NCI-H82 (cell line): ENCODE measurements at places on chromosomes 1 and 21.

GRCh38 chr1:39760074-39761008, 10.8 kb downstream of the OXCT2 start:
- no peak for DNase-seq

DNA sequence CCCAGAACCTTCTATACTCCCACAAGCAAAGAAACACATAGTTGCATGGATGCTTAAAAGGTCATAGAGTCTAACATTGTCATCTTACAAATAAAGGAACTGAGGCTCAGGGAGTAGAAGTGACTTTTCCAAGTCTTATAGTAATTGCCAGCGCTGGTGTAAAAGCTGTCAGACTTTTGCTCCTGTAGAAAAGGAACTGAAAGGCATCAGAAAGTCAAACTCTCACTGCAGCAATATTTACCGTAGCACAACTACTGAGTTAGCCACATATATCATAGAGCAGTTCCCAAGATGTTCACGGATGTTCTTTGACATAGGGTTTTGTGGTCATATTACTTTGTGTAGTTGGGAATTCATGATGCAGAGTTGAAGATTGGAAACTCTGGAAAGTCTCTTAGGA, 16.6 kb upstream of the USP24 start:
- no peak for DNase-seq

DNA sequence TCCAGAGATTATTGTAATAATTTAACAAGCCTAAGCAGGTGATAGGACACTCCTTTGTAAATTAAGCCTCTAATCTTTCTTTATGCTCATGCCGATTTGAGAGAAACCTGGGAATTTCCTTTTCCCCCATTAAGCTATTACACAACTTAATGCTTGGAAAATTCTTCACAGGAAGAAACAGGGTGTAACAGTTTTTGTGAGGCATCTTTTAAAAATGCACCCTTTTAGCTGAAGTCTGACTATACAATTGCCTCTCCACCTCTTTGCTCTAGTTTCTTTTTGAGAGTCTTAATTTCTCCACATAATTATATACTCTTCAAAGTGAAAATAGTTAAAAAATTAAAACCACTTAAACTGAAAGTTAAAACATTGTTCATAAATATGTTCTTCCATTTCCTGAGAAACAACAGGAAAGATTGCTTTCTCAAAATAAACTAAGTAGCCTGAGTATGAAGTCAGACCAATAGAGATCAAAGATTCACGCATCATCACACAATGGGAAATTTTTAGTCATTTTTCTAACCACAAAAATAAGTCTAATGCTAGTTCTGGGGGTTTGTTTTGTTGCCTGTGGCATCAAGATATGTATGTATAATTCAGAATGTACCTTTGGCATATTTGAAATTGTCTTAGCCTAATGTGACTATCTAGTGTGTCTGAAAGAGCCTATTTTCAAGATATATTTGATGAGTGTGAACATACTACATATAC, 34.7 kb downstream of the LRRC8D start:
- DNase-seq, result no peak

- DNase-seq, result no peak
Observed at GRCh38 chr1:104456724-104457123, 707.0 kb downstream of the AMY1C start.
